ENCODE measurements at places on chromosomes 4 and X. TPM values are rescaled to one million over a fixed set of nuclear protein-coding genes. Genes with fewer than 3 reads are reported as not detected.

DNA sequence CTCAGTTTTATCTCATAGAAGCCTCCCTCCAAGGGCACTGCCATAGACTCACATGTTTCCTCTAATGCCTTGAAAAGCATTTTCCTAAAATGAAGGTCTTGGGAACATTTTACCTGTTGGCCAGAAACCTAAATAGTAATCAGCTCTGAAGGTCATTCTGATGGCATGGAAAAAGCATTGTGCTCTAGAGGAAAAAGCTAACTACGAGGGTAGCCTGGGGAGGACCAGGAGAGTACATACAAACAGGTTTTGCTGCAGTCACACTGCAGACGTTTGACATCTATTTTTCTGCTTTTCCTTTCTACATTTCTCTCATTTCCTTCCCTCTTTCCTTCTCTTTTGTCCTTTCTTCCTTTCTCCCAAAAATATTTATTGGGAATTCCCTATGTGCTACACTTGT lies 103.3 kb upstream of the SORBS2 start:
- no peak for DNase-seq

DNA sequence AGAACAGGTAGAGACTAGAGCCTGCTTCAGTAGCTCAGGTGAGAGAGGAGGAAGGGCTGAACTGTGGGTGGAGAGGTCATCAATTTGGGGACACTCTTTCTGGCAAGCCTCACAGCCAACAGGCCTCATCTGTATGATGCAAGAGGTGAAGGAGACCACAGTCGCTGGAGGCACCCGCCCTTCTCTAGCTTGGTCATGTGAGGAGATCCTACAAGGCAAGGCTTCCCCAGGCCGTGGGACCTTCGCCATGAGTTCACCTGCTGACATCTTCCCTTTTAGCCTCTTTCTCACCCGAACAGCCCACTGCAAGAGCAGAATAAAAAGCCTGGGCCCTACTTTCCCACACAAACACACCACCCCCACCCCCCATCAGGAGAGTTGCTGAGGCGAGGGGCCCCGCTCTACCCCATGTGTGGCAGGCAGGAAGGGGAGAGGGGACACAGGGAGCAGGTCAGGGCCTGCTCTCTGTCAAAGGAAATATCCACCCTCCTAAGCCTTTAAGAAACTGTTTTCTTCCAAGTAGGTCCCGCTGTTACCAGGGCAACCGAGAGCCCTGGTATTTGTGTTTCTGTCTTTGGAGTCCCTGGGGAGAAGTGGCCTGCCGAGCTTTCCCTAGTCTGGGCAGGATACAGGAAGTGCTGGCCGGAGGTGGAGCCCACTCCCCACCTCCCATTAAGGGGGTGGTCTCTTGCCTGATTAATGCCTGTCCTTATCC lies 8.1 kb downstream of the RTL5 start:
- peak; percentile 17 for DNase-seq

- DNase-seq = no peak
These were observed 4.6 kb downstream of the TMEM255A start for GRCh38 chrX:120306630-120307029.

GRCh38 chrX:54807524-54808108 lies at the start of gene MAGED2:
MAGED2 (plus strand) TSS chrX:54807745; CDS start chrX:54809332, 1,587 bp downstream.
- DNase-seq = peak; percentile 5

GRCh38 chr4:141132709-141133145 lies 542 bp downstream of the RNF150 start:
- no peak for DNase-seq

GRCh38 chr4:147456706-147457105 lies 24.2 kb upstream of the EDNRA start:
- DNase-seq = no peak

Gene FAT1
- total RNA-seq = 85.2 TPM

DNA sequence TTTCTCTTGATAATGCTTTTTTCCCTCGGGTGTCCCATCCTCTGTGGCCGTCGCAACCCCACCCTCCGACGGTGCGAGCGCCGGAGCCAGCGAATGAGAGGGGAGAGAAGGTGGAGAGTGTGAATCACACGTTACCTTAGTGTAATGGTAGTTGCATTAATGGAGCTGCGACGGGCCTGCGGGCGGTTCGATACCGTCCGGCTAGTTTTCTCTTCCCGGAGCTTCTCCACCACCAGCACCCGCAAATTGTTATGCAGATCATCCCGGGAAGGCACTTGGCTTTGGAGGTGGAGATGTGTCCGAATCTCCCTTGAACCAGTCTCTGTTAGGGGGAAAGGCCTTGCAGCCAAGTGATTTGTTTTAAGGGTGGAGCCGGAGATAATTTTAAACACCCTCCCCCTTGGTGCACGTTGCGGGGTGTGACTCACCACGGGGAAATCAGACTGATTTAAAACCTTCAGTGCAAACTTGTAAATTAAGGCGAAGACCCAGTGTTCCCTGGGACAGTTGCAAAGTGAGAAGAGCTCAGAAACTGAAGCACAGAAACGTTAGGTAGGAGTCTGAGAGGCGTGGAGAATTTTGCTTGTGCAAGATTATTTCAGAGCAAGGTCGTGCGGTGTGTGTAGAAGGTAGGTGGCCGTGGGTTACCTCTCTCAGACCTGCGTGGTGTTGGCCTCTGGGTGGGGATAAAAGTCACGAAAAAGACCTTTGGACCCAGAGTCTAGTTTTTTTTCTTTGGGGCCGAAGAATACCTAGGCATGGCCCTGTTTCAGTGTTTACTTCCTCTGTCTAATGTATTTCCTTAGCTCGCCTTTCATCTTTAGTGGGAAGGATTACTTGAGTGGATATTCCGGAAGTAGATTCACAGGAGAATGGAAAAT lies 1.3 kb downstream of the AFF1 start:
- DNase-seq = peak; percentile 15

Gene MAGEA4
- total RNA-seq = not detected

Gene PRSS12
- 0.90 TPM for total RNA-seq

DNA sequence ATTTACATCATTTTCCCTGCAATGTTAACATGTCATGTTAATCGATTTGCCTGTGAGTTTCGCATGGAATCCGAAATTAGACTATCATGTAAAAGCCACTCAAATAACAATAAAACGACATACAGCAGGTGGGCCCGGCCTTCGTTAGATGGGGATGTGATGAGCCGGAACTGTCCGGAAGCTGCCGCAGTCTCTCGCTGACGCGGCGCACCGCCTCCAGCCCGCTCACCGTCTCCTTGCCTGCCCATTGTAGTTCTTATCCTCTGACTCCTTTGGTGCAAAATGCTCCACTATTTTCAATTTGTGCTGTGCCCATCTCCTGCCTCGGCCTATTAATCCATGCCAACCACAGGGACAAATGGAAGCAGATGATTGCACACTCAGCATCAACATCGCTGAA lies 877.5 kb upstream of the TENM3 start:
- DNase-seq = no peak

- no peak for DNase-seq
These were observed 1.7 kb downstream of the CLCN4 start for GRCh38 chrX:10158279-10159144.

DNA sequence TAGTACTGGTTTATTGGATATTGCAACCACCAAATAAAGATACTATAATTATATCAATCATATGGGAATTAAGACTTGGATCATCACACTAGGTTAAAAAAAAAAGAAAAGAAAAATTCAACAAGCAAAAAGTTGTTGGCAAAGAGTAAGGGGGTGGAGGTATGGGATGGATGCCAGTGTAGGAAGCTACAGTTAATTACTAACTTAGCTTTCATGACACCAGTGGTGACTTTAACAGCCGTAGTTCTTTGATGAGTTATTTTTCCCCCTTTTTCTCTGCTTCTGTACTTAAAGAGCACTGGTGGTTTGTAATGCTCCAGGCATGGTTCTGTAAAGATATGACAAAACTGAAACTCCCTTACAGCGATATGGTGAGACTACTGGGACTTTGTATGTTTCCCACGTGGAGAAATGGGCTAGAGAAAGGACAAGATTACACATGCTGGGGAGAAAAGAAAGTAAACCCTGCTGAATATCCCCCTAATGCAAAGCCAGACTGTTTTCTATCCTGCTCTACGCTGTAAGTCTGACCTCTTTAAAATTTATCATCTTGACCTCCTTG lies 210.8 kb downstream of the SPOCK3 start:
- no peak for DNase-seq

- DNase-seq = no peak
These were observed 11.2 kb upstream of the RNF175 start for GRCh38 chr4:153771046-153771445.

GRCh38 chrX:123818243-123818642 lies 41.6 kb upstream of the XIAP start:
- no peak for DNase-seq

- no peak for DNase-seq
These were observed 257.2 kb downstream of the SNCA start for GRCh38 chr4:89579771-89580170.

GRCh38 chrX:135050603-135051002 lies 1.3 kb downstream of the RTL8A start:
- DNase-seq = no peak
